NCI-H1417 (cell line): ENCODE measurements at places on chromosomes 4 and X.

DNA sequence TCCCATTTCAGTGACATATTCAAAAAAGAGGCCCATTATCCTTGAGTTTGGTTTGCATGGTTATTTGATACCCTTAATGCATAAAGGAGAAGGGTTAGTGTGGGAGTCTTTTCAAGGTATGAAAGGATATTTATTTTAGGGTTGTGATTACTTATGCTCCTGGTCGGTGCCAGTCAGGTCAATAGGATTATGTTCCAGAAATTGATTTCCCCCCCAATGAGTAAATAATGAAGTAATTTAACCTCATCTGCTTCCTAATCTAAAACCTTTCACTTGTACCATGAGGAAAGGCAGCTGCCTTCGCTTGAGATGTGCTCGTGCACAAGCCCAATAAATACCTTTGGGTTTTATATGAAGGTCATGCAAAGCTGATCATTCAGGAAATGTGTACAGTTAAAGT, 55.0 kb upstream of the NR0B1 start:
- peak; percentile 93 for DNase-seq

GRCh38 chr4:4871573-4872313, 12.3 kb downstream of the MSX1 start:
- DNase-seq = no peak

GRCh38 chr4:169414913-169415312, 144.2 kb upstream of the SH3RF1 start:
- no peak for DNase-seq

DNA sequence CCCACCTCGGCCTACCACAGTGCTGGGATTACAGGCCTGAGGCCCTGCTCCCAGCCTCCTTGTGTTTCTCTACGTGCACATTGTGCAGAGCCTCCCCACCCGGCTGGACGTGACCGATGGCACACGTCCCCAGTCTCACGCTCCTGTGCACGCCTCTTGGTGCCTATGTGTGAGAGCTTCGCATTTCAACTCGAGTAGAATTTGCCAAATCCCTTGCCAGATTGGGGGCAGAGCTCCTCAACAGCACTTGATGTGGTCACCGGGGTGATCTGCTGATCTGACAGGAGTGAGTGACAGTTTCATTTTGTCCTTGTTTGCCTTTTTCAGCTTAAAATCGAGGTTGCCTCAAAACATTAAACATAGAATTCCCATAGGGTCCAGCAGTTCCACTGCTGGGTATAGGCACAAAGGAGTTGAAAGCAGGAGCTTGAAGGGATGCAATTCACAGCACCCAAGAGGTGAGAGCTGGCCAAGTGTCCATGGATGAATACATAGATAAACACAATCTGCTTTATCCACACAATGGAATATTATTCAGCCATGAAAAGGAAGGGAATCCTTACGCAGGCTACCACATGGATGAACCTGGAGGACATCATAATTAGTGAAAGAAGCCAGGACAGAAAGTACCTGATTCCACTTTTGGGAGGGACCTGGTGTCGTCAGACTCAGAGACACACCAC, 17.6 kb downstream of the TMEM187 start:
- DNase-seq = no peak

DNA sequence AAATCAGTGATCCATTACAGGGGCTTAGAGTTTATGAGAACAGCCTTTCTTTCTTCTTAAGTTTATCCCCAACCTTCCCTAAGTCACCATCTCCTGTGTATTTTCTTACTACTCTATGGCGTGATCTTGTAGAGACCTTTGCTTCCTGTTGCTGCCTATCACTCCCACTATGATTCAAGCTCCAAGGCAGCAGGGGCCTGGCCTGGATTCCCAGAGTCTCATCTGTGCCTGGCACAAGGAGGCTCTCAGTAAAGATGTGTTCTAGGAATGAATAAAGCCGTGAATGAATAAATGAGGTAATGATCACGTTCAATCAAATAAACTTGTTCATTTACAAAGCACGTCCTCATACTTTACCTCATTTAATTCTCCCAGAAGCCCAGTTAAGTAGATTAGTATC, 45.4 kb downstream of the CC2D2A start:
- no peak for DNase-seq

GRCh38 chr4:88949605-88950004, 107.4 kb downstream of the FAM13A start:
- peak; percentile 93 for DNase-seq

- no peak for DNase-seq
Measured at GRCh38 chr4:16914208-16914607, 15.8 kb upstream of the LDB2 start.

DNA sequence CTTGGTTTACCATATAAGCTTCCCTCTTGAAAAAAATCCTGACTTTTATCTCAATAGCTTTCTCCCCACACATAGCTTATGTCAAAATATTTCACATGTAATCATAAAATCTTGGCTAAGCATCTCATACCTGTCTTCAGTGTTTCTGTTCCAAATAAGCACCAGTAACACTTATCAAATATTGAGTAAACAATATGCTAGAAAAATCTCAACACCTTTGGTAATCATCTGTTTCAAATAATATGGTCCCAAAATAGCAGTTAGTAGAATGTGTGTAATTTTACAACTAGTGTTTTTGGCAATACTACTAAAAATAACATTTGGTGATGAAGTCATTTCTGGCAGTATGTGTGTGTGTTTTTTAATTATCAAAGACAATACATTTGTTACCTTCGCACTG, 2138.2 kb downstream of the PCDH7 start:
- DNase-seq = no peak

DNA sequence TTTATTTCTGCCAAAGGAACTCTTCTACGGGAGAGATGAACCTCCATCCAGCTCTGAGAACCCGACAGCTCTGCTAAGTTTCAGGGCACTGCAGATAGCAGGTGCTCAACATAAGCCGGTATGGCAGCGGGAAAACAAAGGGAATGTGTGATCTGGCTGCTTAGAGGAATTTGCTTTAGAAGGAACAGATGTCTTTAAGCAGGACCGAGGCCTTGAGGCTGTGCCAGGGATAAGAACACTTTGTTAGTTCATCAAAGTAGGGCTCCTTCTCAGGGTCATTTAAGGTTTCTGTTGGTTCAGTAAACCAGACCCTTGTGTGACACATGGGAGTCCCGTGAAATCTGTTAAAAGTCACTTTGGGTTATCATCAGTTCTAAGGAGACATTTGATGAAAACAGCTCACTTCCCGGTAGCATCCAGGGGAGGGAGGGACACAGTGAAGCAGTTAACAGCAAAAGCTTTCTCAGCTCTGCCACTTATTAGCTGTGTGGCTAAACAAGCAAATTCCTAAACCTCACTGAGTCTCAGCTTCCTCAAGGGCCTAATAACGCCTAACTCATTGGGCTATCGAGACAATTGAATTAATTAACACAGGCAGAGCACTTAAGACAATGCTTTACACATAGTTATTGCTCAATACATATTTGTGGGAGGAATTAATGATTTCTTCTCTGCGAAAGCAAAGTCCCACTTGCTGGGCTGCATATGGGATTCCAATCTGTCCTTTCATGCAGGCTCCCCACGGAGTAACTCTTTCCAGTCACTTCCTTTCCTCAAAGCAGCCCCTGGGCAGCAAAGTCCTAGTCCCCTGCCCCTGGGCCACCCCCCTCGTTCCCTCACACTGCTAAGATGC, 2.9 kb upstream of the FTSJ1 start:
- no peak for DNase-seq

GRCh38 chrX:14079891-14080430, 50.3 kb upstream of the GEMIN8 start:
- DNase-seq = no peak

- no peak for DNase-seq
Measured at GRCh38 chr4:78308517-78308916, 243.1 kb upstream of the ANXA3 start.

DNA sequence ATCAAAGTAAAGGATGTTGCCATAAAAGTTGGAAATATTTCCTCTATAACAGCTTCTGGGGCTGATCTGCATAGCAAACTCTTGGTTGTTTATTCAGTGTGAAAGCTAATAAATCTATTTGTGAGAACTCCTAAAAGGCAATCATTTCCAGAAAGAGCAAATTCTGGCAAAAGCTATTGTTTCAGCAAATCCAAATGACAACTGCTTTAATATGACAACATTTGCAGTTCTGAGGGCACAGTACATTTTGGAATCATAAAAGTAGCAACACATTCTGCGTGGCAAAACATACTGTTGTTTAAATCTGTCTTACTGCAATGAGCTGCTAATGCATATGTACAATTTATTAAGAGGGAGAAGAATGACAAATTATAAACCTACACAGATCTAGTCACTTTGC, 818.1 kb downstream of the FSTL5 start:
- no peak for DNase-seq

- DNase-seq = peak; percentile 43
Measured at GRCh38 chr4:54527532-54527931, 130.2 kb upstream of the KIT start.

DNA sequence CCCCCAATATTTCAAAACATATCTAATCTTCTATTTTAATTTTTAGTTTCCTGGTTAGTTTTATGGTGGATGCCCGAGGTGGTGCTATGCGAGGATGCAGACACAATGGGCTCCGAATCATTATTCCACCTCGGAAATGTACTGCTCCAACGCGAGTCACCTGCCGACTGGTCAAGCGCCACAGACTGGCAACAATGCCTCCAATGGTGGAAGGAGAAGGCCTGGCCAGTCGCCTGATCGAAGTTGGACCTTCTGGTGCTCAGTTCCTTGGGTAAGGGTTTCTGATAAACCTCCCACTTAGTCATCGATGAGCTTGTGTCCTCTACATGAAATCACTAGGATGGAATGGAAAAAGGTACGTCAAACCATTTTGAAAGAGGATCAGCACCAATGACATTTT, 280.7 kb downstream of the ANK2 start:
- no peak for DNase-seq

DNA sequence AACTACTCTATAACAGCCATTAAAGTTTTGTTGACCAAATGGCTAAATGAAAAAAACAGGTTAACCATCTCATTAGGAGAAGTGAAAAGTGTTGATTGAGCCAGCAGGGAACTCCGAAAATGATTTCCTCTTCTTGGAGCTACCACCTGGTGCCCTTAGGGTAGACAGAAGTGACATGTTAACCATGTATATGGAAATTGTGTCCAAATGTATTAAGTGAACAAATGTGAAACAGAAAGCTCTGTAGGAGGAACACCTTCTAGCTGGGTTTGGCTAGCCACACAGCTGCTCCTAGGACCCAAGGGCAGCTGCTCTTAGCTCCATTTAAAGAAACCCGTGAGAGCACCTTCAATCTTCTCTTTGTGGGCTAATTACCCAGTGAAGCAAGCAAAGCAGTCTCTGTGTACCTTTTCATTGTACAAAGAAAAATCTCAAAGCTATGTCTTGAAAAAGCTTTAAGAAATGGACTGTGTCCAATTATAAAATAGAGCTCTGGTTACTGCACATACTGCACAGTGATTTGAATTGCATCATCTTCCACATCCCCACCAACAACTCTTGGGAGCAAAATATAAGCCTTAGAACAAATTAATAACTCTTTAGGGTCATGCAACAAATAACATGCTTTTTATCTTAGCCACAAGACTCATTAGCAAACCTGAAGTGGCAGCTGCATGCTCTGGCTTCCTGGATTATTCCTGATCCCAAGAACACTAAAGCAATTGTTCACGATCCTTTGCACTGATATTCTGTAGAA, 59.2 kb upstream of the PARM1 start:
- peak; percentile 78 for DNase-seq

DNA sequence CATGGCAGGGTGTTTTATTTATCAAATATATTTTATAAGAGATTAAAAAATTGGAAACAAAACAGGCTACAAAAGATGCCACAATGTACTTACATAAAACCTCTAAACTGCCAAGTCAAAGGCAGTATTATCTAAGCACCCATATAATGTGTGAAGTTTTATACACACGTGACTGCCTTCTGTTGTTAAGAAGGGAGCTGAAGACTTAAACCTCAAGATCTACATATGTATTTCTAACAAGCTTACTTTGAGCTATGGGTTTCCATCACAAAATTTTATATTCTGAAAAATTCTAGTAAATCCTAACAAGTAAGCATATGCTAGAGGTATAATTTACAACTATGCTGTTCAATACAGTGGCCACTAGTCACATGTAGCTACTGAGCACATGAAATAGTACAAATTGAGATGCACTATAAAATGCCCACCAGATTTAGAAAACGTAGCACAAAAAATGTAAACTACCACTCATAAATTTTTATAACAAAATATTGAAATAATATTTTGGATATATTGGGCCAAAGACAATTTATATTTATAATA, 9.8 kb downstream of the ATP8A1 start:
- no peak for DNase-seq

GRCh38 chr4:184169225-184169867, 48.3 kb downstream of the ENPP6 start:
- DNase-seq = no peak

- no peak for DNase-seq
Measured at GRCh38 chr4:8110071-8110986, 48.3 kb downstream of the ABLIM2 start.

GRCh38 chr4:104868533-104868932, 278.1 kb upstream of the TET2 start:
- no peak for DNase-seq

- DNase-seq = peak; percentile 75
Measured at GRCh38 chrX:41468647-41469323, 21.6 kb downstream of the NYX start.

- no peak for DNase-seq
Measured at GRCh38 chrX:45935408-45935807, 609.8 kb downstream of the ZNF674 start.

- DNase-seq = no peak
Measured at GRCh38 chrX:44802613-44803012, 41.2 kb upstream of the DUSP21 start.

DNA sequence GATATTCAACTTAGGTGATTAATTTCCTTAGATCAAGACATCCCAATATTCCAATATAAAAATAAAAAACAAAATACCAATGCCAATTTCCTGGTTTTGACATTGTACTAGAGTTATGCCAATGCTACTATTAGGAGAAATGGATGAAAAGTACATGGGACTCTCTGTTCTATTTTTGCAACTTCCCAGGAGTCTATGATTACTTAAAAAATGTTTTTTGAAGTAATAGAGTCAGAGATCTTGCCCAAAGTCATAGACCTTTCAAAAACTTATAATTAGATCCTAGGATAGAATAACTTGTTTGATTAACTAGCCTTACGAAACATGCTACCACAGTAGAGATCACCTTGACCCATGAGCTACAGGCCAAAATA, 73.6 kb upstream of the MAOA start:
- DNase-seq = no peak

- DNase-seq = peak; percentile 50
Measured at GRCh38 chr4:111854494-111855087, 290.7 kb upstream of the FAM241A start.

DNA sequence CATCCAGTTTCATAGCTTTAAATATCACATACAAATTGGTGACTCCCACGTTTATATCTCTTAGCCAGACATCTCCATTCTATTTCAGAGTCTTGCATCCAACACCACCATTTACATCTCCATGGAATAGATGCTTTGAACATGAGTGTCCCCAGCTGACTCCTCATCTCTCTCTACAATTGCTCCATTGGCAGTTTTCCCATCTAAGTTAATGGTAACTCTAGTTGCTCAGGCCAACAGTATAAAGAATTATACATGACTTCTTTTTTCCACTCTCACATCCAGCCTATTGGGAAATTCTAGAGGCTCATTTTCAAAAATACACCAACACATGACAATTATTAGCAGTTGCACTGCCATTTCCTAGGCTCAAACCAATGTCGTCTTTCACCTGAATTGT, 388.2 kb downstream of the STIM2 start:
- no peak for DNase-seq
